Type B pancreatic cell (in vitro differentiated cells): ENCODE measurements at places on chromosomes 1 and 21.

DNA sequence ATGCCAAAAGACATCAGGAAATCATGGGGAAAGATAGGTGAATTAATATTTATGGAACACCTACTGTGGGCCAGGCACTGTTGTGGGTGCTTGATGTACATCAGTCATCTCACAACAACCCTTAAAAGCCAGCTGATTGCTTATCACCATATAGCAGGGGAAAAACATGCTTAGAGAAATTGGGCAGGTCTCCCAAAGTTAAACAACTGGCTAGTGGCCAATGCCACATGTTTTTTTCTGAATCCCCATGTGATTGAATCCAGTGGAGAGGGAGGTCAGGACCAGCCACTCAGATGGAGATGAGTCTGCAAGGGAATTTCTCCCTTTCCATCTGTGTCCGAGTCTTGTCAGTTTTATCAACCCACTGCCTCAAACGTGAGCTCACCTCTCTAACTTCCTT lies 33.5 kb downstream of the UTP25 start:
- DNase-seq, result no peak

- DNase-seq, result no peak
Observed at GRCh38 chr1:86339014-86339812, 56.9 kb downstream of the ODF2L start.

DNA sequence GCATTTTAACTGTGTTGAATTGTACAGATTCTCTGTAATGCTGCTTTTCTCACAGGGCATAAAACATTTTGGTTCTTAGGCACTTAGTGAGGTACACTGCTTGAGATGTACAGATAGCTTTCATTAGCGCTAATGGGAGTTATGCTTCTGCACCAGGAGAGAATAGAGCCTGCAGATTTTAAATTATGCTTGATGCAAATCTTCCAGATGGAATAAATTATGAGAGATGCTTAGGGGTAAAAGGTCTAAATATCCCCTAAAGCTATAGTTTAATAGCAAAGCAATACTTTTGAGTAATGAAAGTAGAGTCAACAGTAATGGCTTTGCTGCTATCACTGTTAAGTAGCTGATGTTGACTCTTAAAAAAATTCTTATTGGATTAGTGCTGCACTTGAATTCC lies 248.9 kb downstream of the S1PR1 start:
- DNase-seq, result no peak

- no peak for DNase-seq
Observed at GRCh38 chr1:3573500-3573899, 37.8 kb downstream of the MEGF6 start.

- no peak for DNase-seq
Observed at GRCh38 chr1:219085988-219086387, 87.7 kb upstream of the LYPLAL1 start.

DNA sequence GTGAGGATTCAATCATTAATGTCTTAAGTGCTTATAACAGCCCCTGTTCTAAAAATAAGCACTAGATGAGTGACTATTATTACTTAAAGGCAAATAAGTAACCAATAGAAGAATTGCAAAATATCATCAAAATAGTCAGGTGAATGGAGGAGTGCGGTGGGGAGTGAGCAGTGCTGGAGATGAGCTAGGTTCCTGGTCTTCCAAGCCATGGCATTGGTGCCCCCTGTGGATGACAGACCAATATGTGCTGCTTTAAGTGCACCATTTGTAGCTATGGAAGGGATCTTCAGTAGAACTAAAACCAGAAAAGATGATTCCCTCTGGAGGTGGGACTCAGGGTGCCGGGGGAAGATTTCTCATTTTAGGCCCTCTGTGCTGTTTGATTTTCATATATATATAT lies 46.1 kb upstream of the SLC30A1 start:
- no peak for DNase-seq

DNA sequence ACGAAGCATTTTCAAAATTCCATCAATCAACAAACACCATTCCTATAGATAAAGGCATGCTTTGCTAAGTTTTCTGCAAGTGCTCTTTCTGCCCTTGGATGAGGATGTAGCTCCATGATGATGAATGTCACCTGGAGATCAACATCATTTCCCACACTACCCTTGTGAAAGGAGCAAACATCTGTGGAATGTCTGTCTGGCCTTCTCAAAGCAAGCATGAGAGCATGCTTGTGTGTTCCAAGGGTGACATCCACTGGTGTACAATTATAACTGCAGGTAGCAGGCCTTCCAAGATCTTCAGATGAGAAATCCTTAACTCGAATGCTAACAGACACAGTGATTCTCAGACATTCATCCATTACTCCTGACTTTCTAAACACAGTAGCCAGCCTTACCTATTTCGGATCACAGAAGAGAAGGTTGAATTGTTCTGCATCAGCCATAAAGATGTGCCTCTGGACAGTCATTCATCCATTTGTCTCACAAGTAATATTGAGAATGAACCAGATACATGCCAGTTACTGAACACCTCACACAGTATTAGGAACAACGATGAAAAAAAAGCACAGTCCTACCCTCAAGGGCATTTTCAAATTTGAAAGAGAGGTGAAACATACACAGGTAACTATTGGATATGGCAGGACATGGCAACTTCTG lies 162.4 kb downstream of the TPR start:
- DNase-seq, result no peak

DNA sequence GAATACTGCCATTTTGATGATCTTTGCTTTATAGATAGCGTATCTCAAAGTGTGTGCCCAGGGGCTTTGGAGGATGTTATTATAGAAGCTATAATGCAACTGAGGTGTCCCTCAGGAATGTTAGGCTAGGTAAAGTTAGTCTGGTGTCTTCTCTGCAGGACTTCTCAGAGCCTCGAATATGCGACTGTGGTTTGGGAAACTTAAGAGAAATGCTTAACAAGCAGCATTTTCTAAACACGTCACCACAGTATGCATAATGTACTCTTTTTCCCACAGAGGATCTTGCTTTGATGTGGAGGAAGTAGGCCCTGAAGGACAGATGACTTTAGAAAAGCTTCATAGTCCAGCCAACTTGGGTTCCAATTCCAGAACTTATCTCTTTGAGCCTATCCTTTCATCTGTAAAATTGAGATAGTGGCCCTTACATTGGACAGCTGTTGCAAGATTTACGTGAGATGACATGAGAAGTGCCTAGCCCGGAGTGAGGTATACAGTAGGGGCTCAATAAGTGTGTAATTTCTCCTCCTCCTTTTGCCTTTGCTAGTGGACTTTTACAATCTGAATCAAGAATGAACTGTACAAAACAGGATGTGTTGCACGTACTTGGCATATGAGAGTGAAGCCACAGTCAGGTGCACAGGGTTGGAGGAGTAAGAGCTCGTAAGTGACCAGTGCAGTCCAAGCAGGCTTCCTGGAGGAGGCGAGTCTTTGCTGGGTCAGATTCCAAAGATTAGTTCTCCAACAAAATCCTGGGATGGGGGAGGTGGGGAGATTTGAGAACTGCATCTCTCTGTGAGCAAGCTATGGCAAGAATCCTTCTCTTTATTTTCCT lies 29.7 kb upstream of the TRABD2B start:
- no peak for DNase-seq

GRCh38 chr1:94235189-94236012 lies 2.0 kb downstream of the ARHGAP29 start:
- DNase-seq, result no peak

DNA sequence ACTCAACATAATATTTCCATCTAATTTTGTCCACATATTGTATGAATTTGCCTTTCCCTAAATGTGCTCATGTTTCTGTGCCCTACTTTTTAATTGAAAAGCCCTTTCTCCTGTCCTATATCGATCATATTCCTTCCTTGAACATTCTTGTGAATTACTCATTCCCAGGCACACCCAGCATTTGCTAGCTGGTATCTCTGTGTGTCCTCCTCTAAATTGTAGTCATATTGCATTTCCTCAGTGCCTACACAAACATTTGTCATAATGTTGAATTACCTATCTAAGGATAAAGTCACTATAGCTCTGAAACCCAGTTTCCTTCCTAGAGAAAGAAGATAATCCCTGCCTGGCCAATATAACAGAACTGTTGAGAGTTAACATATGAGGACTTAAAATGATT lies 39.6 kb upstream of the TBX15 start:
- DNase-seq, result no peak

DNA sequence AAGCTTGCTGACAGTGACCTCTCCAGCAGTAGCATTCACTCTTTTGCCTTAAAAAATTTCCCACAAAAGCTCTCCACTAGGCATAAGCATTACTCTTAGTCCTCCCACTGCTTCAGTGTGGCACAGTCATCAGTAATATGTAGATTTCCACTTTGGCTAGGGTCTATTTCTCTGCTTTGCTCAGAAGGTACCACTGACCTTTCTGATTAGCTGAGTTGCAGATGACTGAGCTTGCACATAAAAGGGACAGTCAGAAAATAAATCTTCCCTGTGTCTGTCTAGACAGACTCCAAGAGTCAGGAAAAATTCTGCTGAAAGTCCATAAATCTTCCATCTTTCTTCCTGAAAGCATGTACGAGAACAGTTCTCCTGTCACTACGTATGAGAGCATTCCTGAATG lies 56.6 kb upstream of the APP start:
- no peak for DNase-seq

GRCh38 chr1:35345439-35345981 lies 77.0 kb downstream of the ZMYM4 start:
- no peak for DNase-seq

DNA sequence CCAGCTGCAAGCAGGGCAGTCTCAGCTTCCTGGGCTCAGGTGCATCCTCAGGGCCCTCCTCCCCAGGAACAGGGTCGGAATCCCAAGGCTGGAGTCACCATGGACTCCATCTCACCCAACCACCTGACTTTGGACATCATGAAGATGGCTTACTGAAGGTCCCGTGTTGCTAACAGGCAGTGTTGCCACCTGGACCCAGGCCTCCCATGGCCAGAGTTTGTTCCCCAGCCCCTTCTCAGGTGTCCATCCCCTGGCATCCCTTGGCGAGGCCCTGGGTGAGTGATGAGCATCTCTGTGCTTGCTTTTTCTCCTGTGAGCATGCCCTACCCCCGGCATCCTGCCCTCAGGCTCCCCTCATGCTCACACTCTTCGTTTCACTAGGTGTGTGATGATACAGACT lies 101.7 kb upstream of the EDN2 start:
- DNase-seq, result no peak

DNA sequence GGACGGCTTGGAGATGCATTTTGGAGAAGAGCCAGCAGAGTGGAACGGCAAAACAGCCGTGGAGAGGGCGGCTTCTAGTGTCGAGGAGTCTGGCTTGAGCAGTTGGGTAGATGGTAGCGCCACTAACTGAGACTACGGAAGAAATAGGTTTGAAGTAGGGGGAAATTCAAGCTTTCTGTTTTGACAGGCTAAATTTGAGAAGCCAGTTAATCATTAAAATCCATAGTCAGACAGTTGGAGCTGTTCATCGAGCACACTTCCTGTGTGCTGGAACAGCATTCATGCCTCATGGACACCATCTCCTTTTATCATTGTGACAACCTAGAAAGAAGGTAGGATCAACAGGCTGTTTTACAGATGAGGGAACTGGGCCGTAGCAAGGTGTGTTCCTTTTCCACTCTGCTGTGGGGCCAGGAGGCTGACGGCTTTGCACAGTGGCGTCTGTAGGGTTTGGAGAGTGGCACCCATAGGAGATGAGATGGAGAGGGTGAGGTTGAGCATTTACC lies 3.4 kb upstream of the PKLR start:
- DNase-seq, result no peak

GRCh38 chr1:32045772-32046171 lies 27.0 kb upstream of the TMEM39B start:
- peak; percentile 6 for DNase-seq

GRCh38 chr1:86455073-86455472 lies 13.7 kb upstream of the CLCA1 start:
- DNase-seq, result no peak

DNA sequence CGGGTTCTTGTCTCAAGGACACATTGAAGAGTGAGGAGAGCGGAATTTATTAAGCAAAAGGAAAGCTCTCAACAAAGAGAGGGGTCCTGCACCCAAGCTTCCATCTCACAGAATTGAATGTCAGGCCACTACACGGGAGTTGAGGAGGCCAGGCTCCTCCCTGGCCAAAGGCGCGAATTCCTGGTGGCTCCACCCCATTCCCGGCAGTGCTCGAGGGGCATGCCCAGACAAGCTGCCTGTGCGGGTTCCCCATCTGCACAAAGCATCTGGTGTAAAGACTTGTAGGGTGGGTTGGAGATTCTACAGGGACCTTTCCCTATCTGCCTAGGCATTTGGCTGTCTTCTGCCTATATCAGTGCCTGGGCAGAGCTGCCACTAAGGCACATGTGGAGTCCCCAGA lies 648.5 kb upstream of the PKN2 start:
- DNase-seq, result no peak

DNA sequence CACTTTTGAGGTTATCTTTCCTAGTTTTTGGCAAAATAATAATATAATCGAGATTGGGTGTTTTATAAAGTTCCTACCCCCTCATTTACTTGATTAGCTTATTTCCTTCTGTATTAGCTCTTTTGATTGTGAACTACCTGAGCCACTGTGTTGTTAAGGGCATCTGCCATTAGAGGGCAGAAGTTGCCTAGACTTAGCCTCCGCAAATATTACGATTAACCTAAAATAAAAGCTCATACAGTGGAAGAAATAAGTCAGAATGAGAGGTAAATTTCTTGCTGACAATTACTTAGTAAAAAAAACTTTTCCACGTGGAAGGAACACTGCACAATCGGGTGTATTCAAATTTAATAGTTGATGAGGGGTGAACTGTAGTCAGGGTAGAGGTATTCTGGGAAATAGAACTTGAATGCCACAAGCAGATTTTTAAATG lies 2.3 kb downstream of the H3-3A start:
- no peak for DNase-seq

- DNase-seq, result no peak
Observed at GRCh38 chr1:58233729-58234128, 312.8 kb downstream of the OMA1 start.

DNA sequence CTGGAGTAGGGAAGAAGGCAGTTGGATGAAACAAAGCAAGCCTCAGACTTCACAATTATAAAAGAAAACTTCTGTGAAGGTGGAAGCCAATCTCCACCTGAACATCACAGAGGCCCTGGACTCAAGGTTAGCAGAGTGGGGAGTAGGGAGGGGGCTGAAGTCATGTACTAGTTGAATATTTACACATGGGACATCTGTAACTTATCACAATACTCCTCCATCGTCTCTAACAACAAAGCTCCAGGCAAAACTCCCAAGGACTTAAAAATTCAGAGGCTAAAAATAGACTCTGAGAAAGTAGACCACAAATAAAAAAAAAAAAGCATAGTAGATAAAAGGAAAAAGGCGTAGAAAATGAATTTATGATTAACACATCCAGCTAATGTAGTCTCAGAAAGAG lies 326.3 kb upstream of the PKN2 start:
- no peak for DNase-seq

DNA sequence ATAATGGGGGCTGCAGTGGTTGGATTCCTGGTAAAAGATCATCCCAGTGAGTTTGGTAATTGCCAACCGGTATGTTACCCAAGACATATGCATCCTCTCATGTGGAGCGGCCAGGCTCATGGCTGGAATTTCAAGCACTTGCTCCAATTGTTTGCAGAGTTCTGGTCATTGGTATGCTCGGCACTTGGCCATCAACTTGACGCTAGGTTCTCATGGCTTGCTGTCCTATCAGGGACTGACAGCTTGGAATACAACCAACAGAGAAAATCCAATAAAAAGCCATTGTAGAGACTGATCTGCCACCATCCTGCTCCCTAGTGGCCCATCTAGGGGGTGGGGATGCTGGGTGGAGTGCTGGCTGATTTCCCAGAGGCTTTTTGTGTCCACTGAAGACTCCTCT lies 120.9 kb downstream of the EDEM3 start:
- DNase-seq, result no peak
